Activated CD4-positive, alpha-beta memory T cell treated with anti-CD3 and anti-CD28 coated beads for 36 hours (primary cell): ENCODE measurements at places on chromosomes 5 and 9. TPM values are rescaled to one million over a fixed set of nuclear protein-coding genes. Genes with fewer than 3 reads are reported as not detected.

GRCh38 chr5:139091439-139092156 lies 106.6 kb downstream of the SIL1 start:
- no peak for DNase-seq

- no peak for DNase-seq
Measured at GRCh38 chr9:111120526-111120925, 82.3 kb upstream of the LPAR1 start.

ELP1 gene
- 29.2 TPM for total RNA-seq

GRCh38 chr5:139686706-139687441 lies 38.7 kb downstream of the CXXC5 start:
- no peak for DNase-seq

IRX4 gene
- total RNA-seq: not detected

IFNA13 gene
- total RNA-seq: not detected

GRCh38 chr5:106092455-106092854 lies 1578.3 kb downstream of the EFNA5 start:
- no peak for DNase-seq

- no peak for DNase-seq
Measured at GRCh38 chr9:106864373-106865143, 1.6 kb downstream of the ZNF462 start.

- DNase-seq: no peak
Measured at GRCh38 chr9:13857521-13857920, 456.4 kb downstream of the NFIB start.
